ENCODE measurements at places on chromosomes 13 and 19. TPM values are rescaled to one million over a fixed set of nuclear protein-coding genes. Genes with fewer than 3 reads are reported as not detected.

The TEX29 gene
- total RNA-seq, result not detected

The PBX4 gene
- total RNA-seq, result 11.4 TPM

The SPINT2 gene
- total RNA-seq, result 104 TPM

The BRCA2 gene
- 1.6 TPM for total RNA-seq

The SBK2 gene
- total RNA-seq, result 0.41 TPM

The BICRA gene
- total RNA-seq, result 4.1 TPM

The KDELR1 gene
- total RNA-seq, result 21.6 TPM

The SPART gene
- total RNA-seq, result 16.7 TPM

The STAP2 gene
- 0.82 TPM for total RNA-seq

The EFNA2 gene
- total RNA-seq, result 13.0 TPM

The SUGP1 gene
- total RNA-seq, result 22.8 TPM

The MCF2L gene
- total RNA-seq, result 137 TPM

The GRIN2D gene
- 2.9 TPM for total RNA-seq

The LILRA1 gene
- total RNA-seq, result not detected

The CD209 gene
- 0.82 TPM for total RNA-seq

The SMIM24 gene
- not detected for total RNA-seq

The ZNF555 gene
- 23.2 TPM for total RNA-seq

The FUZ gene
- total RNA-seq, result 17.5 TPM

The C19orf44 gene
- 3.3 TPM for total RNA-seq

The THSD8 gene
- total RNA-seq, result 0.82 TPM

The RUBCNL gene
- total RNA-seq, result 3.3 TPM

The DCT gene
- 0.41 TPM for total RNA-seq

The CAPS gene
- total RNA-seq, result 2.4 TPM

The PDE4C gene
- total RNA-seq, result 1.2 TPM

The S1PR4 gene
- total RNA-seq, result 0.41 TPM

The NALCN gene
- 34.6 TPM for total RNA-seq

The CGB8 gene
- not detected for total RNA-seq

The SHKBP1 gene
- 1.6 TPM for total RNA-seq

The PGLYRP1 gene
- total RNA-seq, result not detected

The SOX1 gene
- total RNA-seq, result 4.5 TPM

The VSTM2B gene
- 28.9 TPM for total RNA-seq

The RNF225 gene
- not detected for total RNA-seq

The LRRC4B gene
- 78.3 TPM for total RNA-seq

The ZNF724 gene
- 24.1 TPM for total RNA-seq

The IPO5 gene
- 302 TPM for total RNA-seq

The CHST8 gene
- total RNA-seq, result 5.3 TPM

The DNM2 gene
- 38.3 TPM for total RNA-seq

The KLK2 gene
- total RNA-seq, result not detected

The ZNF320 gene
- 32.2 TPM for total RNA-seq

All from frontal cortex (tissue), 4 donors.